ENCODE measurements at places on chromosomes 2 and 18. TPM values are rescaled to one million over a fixed set of nuclear protein-coding genes. Genes with fewer than 3 reads are reported as not detected.
A peak's percentile ranks its signal among the peaks of the same experiment; 100 is the strongest.

Gene CROCC2
- 0.51 TPM for total RNA-seq

Gene STPG4
- 0.33 TPM for total RNA-seq

DNA sequence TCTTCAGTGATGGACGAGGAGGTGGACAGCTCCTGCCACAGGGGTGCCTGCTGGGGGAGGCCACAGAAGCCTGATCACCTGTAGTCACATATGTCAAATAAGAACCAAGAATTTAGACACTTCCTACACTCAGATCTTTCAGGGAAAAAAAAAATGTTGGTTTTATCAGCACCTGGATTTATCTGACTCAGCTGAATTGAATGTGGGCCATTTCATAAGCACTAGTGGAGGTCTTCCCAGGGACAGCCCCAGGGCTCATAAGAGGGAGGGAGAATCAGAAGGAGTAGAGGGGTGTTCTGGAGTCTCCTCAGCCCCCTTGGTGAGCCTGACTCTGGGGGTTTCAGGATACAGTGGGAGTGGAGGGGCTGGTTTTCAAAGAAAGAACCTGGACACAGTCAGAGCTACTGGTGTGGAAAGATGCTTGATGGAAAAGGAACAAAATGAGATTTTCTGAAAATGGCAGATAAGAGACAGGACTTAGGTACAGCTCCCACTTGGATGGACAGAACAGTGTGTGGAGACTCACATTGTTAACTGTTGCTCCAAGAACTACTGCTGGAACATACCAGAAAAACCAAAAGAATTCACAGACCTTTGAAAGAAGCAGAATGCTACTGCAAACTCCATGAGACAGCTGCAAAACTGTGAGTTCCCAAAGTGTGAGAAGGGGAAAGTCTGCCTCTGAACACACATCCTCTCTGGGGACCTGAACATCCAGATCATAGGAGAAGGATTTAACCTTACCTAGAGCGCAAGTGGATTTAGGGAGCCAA lies 45.4 kb downstream of the LCT start:
- DNase-seq: peak; percentile 71
- H3K4me1 ChIP-seq: peaks cover 5% of the 10 kb centered on the region
- H3K36me3 ChIP-seq: peaks cover 2% of the 10 kb centered on the region
- no peak overlapping the region for H3K4me3 ChIP-seq

DNA sequence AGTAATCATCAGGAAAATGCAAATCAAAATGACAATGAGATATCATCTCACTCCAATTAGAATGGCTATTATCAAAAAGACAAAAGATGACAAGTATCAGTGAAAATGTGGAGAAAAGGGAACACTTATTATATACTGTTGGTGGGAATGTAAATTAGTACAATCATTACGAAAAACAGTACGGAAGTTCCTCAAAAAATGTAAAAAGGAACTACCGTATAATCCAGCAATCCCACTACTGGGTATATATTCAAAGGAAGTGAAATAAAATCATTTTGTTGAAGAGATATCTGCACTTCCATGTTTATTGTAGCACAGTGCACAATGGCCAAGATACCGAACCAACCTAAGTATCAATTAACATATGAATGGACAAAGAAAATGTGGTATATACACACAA lies 52.4 kb upstream of the TEX51 start:
- H3K27me3 ChIP-seq: no peaks in the 10 kb centered on the region
- no peaks in the 10 kb centered on the region for H3K36me3 ChIP-seq
- no peak overlapping the region for H3K4me3 ChIP-seq
- H3K27ac ChIP-seq: no peak overlapping the region
